DMS79 (cell line): ENCODE measurements at places on chromosomes 6 and 20.
A peak's percentile ranks its signal among the peaks of the same experiment; 100 is the strongest.

DNA sequence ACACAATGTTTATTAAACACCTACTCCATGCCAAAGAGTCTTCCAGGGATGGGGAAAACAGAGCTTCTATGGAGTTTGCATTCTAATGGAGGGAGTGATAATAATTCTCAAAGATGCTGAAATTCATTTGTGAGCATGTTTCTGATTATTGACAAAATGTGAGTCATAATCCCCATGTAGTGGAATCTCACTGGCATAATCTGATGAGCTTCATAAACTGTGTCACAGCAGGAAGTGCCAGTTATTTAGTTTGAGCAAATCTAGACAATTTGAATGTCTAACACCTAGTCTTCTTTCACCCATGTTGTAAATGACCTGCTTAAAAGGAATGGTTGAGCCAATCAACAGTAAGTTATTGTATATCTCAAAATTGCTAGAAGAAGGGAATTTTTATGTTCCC is 95.1 kb downstream of the KCNQ5 start:
- no peak for DNase-seq

DNA sequence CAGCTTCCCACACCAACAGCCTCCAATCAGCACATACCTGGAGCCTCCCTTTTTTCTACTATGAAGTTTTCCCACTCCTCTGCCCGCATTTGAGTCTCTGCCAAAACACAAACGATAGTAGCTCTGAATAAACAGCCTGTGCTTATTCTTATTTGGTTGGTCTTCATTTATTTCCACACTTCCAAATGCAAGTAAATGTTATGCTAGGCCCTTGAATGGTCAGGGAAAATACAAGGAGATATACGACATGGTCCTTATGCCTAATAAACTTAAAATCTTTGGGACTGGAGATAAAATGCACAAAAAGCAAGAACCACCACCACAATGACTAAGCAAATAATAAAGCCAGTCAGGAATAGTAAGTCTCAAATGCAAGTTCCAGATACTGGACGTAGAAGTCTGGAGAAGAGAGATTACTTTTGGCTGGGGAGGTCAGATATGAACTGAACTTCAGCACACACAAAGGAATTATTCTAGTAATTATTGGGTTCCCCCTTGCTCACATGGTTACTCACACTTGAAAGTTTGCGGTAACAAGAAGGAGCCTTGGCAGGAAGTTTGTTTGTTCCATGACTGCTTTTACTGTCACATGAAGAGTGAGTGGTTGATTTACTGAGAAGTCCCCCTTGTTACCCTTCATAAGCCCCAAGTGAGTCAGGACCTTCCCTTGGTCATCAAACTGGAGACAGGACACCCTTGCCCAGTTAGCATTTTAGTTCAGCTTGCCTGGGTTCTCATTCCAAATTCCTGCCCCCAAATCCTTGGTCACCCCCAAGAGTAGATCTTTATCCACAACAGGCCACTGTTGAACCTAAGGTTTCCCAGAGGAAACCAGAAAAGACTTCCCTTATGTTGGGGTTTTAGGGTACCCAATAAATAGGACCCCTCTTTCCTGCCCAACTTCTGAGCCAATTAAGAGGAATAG is 511.2 kb upstream of the JARID2 start:
- DNase-seq = no peak

GRCh38 chr6:105744815-105745214 is 341.3 kb upstream of the PRDM1 start:
- DNase-seq = no peak

DNA sequence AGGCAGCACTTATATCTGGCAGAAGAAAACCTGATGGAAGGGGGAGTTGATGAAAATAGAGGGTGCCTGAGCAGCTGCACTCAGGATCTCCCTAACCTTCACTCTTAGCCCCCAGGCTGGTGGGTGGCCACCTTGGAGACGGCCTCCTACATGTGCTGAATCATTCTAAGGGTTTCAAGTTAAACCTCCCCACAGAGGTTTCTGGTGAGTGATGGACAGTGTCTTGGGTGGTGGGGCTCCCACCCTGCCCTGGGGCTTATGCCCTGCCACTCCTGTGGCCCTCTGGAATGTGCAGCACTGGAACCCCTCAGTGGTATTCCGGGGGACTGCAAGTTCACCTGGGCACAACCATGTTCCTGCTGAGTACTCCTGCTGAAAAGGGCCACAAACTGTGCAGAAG is 357.2 kb downstream of the CD83 start:
- no peak for DNase-seq

DNA sequence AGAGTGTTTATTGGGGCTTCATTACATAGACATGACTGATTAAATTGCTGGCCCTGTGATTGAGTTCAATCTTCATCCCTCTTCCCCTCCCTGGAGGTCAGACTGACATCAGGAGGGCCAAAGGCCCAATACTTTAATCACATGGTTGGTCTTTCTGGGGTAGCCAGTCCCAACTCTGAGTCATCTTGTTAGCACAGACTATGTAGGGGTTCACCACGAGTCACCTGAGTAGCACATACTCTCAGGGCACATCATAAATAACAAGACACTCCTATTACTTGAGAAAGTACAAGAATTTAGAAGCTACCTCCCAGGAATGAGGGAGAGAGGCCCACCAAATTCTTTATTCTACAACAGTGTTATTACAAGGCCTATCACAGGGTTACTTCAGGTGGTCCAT is 11.3 kb downstream of the GINS1 start:
- DNase-seq = no peak

GRCh38 chr6:129683601-129684322 is 26.2 kb downstream of the ARHGAP18 start:
- DNase-seq = no peak

DNA sequence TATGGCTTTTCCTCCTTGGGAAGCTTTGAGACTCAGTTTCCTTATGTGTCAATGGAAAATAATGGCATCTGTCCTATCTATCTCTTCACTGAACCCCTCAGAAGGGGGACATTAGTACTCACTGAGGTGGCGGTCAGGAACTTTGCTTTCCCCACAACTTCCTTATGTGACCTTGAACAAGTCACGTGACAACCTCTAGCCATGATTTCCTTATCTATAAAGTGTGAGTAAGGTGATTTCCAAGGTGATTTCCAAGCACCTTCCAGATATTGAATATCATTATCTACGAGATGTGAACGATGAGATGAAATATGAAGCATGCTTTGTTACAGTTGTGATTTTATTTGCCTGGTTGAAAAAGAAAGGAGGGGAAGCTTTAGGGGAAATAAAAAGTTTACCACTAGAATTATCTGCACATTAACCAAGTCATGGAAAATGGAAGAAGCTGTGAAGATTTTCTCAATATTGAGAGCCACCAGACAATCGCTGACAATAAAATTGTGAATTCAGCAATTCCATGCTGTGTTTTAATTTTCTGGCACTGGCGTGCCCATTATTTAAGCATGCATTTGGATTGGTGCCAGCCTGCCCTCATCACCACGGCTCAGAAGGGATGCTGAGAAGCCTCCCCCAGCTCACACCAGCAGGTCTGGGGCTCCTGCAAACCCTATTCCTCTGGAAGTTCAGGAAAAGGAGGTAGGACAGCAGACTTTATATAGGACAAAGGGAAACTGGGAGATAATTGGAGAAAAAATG is 255.3 kb downstream of the CD83 start:
- DNase-seq = no peak

GRCh38 chr20:53934421-53935343 is 135.7 kb downstream of the BCAS1 start:
- no peak for DNase-seq

DNA sequence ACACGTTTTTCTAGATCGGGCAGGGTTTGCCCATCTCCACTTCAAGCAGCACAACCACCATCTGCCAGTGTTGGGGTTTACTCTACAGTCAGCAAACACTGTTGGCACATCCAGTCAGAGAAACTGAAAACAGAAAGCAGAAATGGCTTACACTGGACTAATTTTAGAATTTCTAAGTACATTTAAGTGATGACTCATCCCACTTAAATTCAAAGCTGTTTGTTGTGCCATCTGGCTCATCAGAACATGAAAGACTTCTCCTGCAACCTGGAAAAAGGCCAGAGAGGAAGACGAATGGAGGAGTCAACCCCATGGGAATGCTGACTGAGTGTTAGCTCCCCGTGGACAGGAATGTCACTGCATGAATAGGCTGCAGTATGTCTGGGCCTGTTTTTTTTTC is 21.8 kb downstream of the FAM209B start:
- peak; percentile 92 for DNase-seq

GRCh38 chr6:106743612-106744011 is 114.2 kb downstream of the QRSL1 start:
- no peak for DNase-seq

DNA sequence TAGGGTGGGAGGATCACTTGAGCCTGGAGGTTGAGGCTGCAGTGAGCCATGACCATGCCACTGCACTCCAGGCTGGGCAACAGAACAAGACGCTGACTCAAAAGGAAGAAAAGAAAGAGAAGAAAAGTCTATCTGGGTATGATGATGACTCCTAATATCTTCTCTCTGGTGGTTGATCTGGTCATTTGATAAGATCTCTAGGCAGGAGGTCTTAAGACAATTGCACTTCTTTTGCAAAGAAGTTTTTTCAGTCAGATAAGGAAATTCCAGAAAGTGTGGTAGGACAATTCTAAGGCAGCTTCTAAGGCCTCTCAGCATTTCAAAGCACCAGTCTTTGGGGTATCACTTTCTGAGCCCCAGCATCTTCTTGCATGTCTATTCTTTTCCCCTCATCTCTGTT is 7.7 kb upstream of the AIF1 start:
- no peak for DNase-seq

DNA sequence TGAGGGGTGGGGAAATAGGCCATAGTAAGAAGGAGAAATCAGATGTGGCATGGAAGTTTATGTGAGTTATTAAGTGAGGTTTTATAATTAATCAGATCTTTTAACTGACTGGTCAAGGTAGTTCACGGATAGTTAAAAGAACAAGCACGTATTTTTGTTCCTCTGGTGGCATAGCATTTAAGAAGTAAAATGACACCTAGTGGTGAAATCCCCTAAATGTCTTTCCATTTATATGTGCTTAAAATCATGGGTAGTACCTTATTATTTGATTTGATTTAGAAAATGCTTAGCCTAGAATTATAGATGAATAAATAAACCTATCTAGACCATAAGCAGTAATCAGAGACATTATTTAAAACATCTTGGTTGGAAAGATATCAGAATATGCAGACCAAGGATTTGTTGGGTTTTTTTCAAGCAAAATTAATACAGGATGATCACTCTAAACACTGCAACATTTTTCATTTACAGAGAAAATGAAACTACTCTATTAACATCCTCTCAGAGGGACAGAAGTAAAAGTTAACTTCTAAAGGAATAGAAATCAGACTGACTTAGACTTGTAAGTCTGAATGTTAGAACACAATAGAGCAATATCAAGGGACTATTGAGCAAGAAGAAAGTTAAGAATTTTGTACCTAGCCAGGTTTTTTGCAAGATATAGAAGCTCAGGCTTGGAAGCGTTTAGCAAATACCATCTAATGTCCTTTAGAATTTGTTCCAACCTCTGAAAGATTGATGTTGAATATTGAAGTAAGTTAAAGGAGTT is 81.1 kb downstream of the STXBP5 start:
- no peak for DNase-seq

GRCh38 chr6:16546861-16547260 is 214.4 kb downstream of the ATXN1 start:
- DNase-seq = no peak

- no peak for DNase-seq
Measured at GRCh38 chr6:110342759-110343158, 15.4 kb downstream of the METTL24 start.

DNA sequence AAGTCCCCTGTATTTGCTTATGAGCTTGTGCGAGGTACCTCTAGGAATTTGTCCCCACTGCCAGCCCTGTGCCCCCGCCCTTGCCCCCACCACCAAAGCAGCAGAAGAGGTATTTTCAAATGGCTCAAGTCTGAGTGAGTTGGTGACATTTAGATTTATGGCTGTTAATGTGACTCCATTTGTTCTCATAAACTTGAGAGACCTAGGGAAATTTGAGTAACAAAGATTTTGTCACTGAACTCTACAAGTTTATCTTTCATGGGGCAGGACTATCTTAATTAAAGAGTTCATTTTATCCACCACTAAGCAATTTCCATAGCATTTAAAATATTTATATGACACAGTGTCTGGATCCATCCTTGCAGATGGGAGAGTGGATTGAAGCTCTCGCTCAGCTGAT is 108.5 kb downstream of the PRND start:
- no peak for DNase-seq

- no peak for DNase-seq
Measured at GRCh38 chr6:25583099-25583498, 68.9 kb upstream of the SCGN start.

DNA sequence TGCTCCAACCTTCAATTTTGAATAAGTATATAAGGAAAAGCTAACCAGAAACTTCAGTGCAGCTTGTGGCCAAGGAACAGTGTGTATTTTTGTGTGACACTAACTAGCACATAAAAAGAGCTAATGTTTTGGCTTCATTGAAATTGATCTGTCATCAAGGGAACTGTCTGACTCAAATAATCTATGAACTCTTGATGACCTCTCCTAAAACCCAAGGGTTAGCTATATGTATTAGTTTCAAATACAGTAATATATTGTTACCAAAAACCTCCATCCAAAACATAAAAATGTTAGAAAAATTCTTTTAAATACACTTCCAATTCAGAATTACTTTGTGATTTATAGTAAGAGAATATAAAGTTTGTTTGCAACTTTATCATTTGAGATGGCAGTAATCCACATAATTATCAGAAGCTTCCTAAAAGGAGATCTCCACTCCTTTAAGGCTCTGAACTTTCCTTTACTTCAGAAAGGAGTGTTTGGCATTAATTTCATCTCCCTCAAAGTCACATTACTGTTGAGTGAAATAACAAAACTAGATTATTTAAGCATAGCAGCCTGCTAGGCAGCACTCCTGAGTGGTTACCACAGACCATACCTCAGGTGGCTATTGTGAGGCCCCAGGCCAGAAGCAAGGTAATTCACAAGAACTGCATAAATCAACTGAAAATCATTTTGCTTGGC is 46.3 kb upstream of the HSF2 start:
- no peak for DNase-seq

GRCh38 chr6:138971601-138972000 is 16.5 kb downstream of the REPS1 start:
- no peak for DNase-seq

GRCh38 chr20:13442986-13443385 is 195.7 kb downstream of the TASP1 start:
- no peak for DNase-seq
